ENCODE measurements at places on chromosomes 7 and 10. TPM values are rescaled to one million over a fixed set of nuclear protein-coding genes. Genes with fewer than 3 reads are reported as not detected.

GRCh38 chr10:85863301-85864172 lies 503.1 kb downstream of the GRID1 start:
- peaks cover 9% of the 10 kb centered on the region for H3K4me1 ChIP-seq
- H3K27me3 ChIP-seq, result peaks cover 3% of the 10 kb centered on the region
- DNase-seq, result no peak

Gene MYO1G
- 0.54 TPM for total RNA-seq

Gene ATE1
- 30.4 TPM for total RNA-seq

Gene RELN
- 5.7 TPM for total RNA-seq

Gene KNDC1
- total RNA-seq, result 7.4 TPM

Gene PALD1
- total RNA-seq, result 15.5 TPM

Data from glutamatergic neuron (in vitro differentiated cells).